ENCODE measurements at places on chromosomes 1 and 21.

DNA sequence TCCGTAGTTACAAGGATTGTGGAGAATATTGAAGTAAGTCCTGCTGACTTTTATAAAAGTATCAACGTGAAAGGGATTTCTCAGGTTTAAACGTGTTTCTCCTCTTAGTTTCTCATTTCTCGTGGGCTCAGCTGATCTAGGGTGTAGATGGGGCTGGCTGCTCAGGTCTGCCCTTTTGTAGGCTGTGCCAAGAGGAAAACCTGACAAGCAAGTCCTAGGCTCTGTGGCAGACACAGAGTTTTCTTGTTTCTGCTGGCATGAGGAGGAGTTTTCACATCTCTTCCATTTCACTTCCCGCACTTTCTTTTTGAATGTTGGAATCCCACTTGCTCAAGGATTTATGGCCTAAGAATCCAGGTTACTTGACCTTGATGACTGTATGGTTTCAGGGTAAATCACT is 14.8 kb downstream of the VPS13D start:
- no peak for DNase-seq

DNA sequence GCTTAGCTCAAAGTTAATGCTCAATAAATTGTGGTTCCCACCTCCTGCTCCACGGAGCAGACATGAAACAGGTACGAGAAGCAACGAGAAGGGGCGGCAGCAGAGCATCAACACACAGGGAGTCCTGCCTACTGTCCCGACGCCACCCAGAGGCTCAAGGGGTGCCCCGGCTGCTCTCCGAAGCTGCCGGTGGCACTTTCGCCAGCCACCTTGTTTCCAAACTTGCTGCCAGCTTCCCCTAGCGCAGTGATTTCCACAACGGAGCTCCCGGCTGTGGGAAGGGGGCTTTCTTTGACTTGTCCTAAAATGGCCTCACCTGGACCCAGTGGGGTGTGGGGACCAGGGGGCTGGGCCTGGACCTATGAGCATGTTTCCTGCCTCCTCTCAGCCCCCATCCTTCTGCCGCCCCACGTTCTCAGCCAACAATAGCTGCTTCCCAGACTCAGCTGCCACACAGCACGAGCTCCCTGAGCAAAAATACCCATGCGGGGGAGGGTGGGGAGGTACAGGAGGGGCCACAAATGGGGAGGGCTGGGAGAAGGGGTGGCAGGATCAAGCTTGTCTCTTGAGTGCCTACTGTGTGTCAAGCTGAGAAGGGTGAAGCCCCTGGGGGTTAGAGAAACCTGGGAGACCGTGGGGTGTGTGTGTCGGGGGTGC is 35.6 kb upstream of the ECE1 start:
- no peak for DNase-seq

DNA sequence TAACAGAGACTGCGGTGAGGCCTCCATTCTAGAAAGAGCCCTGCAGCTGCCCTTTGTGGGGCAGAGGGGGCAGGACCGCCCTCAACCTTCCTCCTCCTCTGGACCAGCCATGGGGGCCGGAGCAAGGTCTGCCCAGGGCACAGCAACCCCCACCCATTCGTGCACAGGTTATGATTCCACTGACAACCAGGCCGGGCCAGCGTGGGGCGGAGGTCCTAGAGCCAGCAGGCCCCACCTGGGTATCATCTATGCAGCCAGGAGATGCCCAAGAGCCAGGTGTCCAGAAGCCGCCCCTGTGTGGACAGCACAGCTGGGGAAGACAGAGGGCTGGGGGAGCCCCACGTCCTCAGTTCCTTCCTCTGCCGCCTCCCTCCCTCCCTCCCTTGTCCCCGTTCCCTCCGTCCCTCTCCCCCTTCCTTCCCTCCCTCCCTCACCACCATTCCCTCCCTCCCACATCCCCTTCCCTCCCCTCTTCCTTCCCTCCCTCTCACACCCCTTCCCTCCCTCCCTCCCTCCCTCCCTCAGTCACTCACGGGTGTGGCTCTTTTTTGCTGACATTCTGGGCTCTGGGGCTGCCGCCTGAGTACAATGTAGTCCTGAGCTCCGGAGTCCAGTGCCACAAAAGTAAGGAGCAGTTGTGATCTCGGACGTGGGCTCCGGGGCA is 12.3 kb downstream of the RNF223 start:
- DNase-seq, result peak; percentile 18

DNA sequence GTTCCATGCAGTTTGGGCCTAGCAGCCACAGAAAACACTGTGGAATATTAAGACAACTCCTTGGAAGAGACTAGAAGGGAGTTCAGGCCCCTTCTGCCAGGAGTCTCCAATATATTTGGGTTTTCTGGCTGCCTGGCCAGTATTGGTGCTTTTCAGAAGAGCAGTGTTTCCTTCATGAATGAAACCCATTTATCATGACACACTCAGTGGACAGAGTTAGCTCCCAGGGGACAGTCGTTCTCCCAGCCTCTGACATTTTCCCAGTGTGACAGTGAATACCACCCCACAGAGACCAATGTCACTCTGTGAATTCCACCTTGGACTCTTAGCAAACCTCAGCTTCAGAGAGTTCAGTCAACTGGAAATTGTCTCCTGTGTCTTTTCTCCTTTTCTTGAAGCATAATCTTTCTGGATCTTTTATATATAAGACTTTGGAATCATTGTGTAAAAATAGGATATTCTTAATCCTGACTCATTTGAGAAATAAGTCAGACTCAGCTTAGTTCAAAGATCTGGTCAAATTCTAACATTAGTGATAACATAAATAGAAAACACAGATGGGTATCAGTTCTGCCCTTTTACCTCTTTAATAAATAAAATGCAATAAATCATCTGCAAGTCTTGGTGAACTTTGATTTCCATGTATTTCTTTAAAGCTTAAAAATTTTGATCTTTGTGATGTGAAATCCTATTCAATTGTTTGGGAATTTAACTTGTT is 40.4 kb downstream of the GNG12 start:
- DNase-seq, result no peak

- DNase-seq, result no peak
Measured at GRCh38 chr1:235145639-235146038, 15.4 kb downstream of the RBM34 start.

DNA sequence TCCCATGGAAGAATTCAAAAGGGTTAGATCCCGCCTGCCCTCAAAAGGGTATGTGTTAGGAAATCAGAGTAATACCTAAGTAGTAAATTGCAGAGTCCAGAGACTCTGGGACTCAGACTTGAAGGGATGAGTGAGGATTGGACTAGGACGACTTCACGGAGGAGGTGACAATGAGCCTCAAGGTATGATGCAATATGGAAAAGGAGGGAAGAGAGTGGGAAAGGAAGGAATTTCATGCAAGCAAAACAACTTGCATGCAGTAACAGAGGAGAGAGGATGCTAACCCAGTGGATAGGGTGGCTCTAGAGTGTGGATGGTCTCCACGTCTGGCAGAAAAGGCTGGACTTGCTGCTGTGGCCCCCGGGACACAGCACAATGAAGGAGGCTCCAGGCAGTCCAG is 4.8 kb downstream of the CAPN2 start:
- no peak for DNase-seq

- no peak for DNase-seq
Measured at GRCh38 chr1:21261551-21262292, 28.5 kb downstream of the ECE1 start.

DNA sequence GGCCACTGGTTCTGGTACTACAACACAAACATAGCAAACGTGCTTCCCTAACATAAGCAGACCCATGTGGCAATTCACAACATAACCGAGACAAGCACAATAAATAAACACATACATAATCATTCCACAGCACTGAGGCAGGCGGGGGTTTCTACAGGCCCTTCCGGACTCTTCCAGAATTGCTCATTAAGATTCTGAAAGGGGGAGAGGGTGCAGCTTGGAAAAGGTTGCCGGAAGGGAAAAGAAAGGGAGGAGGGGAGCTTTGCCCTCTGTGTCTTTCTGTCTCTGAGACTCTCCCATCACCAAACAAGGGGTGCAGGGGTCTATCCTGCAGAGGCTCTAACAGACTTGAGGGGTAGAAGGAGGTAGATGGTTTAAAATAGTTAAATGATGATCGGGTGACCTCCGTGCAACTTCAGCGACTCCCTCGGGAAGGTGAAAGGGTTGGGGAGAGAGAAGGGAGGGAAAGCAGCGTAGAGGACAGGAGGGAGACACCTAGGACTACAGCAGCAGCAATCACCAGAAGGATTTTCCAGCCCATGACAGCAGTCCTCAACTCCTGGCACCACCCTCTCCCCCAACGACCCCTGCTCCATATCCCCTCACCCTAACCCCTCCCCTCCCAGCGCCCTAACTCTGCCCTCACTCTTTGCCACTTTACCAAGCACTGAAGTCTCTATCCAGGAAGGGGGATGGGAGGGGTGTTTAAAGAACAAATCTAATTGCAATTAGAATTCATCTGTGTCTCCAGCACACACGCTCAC is 365.5 kb upstream of the ESRRG start:
- DNase-seq, result peak; percentile 22

- DNase-seq, result no peak
Measured at GRCh38 chr1:162258394-162258793, 118.3 kb downstream of the SPATA46 start.

DNA sequence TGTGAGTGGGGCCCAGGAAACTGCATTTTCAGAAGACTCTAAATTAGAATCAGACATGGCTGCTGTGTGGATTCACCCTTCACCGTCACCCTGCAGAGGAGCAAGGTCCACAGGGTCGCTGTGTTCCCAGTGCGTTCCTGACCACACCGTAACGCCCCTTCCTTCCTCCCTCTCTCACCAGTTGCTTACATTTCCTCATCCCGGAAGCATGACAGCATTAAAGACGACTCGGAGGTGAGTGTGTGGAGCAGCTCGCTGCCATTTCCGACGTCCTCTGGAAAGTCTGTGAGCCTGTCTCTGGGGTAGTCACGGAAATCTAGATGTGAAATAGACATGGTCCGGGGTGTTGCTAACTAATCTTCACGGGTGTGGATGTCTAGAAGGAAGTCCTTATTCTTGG is 45.9 kb downstream of the FAAP20 start:
- no peak for DNase-seq

DNA sequence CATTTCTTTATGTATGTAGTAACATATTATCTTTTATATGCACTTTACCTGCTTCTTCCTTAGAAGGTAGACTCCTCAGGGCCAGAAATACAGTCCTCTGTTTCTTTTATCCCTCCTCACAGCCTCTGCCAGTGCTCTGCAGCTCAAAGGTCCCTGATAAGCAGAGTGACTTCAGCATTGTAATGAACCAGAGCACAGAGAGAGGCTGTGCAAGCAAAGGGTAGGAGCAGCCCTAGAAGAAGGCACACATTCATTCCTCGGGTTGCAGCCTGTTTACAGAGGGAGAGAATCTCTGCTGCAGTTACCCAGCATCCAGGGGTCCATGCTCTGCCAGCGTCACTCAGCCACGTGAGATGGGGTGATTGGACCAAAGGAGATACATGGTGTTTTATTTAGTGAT is 101.1 kb downstream of the RHOU start:
- DNase-seq, result no peak

DNA sequence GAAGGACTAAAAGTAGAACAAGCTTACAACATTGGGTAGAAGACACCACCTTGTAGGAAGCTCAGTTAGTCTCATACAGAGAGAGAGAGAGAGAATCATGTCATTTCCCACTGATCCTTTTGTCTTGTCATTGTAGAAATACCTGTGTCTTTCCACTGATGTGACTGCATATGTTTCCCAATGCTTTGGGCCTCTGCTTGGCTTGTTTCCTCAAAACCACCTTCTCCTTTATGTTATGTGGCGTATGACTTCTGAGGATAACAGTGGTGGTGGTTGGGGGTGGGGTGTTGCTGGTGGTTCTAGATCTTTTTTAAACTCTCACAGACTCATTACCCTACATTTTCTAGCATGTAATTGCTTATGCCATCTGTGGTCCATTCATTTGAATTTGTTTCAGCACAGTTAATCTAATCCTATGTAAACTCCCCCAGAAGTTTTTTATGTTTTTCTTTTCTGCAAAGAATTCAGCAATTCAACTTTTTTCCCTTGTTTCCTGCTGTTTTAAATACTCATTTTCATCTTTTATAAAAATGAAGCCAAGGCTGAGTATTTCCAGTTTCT is 9.3 kb downstream of the RGL1 start:
- no peak for DNase-seq
